ENCODE measurements at places on chromosomes 7 and 10.

DNA sequence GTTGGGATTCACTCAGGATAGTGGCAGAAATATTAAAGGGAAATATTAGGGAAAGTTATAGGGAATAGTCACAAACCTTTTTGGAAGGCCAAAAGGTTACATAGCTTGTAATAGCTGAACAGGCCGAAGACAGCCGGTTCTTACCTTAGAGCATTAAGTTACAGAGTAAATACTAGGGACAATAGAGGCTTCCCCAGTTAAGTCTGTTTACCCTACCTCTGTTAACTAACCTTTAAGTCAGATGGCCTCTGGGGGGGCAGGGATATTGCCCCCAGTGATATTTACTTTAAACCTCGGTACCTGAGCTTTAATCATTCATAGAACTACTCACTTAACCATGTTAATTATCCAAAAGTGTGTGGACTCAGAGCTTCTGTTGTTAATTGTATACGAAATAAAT, 7.4 kb downstream of the POLR1F start:
- DNase-seq, result no peak

- DNase-seq, result no peak
Observed at GRCh38 chr10:71700731-71701368, 18.7 kb downstream of the C10orf105 start.

DNA sequence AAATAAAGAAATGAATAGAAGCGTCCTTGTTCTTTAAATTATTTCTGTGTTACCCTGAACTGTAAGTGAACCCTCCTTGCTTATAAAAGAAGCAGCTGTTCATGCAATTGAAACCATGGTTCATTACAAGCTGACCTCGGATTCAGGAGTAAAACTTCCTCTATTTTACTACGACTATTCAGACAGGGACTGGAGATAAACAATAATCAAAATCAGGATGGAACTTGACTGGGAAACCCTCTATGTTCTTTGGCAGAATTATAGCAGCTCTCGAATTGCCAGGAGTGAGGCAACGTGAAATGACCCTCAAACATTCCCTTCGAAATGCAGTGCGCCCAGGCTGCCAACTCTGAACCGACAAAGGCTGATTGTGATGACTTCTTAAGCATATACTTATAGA, 172.1 kb downstream of the CYP26A1 start:
- DNase-seq, result no peak

- DNase-seq, result no peak
Observed at GRCh38 chr10:55019439-55019838, 218.4 kb upstream of the PCDH15 start.

- no peak for DNase-seq
Observed at GRCh38 chr10:69863580-69863979, 61.9 kb downstream of the COL13A1 start.

DNA sequence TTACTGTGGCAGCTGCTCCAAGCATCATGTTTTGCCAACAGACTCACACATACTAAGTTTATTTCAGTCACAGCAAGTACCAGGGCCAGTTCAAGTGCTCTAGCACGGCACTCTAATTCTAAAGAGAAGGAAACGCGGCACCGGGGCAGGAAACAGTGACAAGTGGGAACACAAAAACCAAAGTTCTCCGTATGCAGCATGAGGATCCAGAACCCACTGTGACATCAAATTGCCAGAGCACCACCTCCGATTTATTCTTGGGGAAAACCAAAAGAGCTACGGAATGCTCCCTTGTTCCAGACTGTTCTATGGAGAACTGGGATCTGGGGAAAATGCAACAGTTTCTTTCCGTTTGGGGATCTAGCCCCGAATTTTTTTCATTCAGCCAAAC, 448 bp upstream of the PTER start:
- no peak for DNase-seq

DNA sequence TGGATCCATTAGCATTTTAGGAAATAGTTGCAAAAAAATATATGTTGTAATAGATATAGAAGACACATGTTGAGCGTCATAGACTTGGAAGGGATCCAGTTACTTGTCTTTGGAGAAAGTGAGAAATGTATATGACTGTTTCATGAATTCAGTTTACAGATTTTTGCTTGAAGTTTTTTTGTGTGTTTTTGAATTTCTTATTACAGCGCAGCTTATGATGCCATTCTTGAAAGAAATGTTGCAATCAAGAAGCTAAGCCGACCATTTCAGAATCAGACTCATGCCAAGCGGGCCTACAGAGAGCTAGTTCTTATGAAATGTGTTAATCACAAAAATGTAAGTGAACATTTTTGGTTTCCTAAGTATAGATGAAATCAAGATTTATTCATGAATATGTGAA, 98.2 kb downstream of the MAPK8 start:
- no peak for DNase-seq

GRCh38 chr7:128135515-128136214, 104.4 kb upstream of the LRRC4 start:
- peak; percentile 48 for DNase-seq

DNA sequence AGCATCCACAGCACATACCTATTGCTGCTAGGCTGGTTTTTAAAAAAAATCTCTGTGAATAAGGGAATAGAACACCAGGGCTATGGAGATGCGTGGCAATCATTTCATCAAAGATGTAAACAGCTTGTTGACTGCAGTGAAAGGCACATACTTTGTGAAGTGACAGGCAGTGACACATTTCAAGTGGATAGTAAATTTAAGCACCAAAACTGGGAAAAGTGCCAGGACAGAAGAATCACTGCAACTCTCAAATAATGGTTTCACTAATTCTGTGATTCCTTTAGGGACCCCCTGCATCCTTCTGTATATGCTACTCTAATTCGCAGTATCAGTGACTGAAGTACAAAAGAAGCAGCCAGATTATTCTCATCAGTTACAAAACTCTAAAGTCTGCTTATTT, 145.2 kb upstream of the KLF14 start:
- DNase-seq, result no peak

DNA sequence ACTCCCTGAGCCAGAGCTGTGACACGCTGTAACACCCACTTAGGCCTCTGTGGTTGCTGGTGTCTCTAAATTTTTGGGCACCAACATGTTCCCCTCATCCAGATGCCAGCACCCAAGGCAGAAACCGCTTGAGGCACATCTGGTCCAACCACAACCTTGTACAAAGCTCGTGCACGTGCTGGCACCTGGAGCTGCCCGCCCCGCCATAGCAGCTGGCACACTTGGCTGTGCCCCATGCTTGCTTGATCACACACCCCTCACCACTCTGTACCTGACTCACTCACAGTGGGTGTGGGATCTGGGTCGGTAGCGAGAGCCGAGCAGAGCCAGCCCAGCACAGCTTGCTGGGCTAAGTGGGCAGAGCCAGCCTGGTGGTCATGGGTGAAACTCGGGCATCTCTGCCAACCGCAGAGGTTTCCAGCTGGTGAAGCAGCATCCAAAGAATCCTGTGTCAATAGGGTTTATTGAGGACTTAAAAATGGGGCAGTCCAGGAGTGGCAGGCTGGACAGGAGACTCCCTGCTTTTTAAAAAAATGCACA, 1210.4 kb downstream of the TYW1 start:
- no peak for DNase-seq

DNA sequence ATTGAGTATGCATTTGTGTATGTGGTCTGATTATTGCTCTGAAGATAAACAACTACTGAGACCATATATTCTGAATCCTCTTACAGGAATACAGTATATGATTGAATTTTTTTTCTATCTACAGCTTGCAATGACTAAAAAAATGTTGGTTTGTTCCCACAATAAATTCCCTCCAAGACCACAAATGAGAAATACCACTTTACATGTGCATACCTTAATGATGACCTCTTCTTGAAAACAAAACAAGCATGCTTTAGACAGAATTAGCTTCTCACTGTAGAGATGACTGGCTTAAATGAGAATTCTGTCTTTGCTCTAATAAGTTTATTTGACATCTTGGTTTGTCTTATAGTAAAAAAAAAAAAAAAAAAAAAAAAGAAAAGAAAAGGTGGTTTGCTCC, 241.5 kb downstream of the PCDH15 start:
- DNase-seq, result no peak

GRCh38 chr7:133931053-133931452, 196.1 kb upstream of the LRGUK start:
- DNase-seq, result no peak

DNA sequence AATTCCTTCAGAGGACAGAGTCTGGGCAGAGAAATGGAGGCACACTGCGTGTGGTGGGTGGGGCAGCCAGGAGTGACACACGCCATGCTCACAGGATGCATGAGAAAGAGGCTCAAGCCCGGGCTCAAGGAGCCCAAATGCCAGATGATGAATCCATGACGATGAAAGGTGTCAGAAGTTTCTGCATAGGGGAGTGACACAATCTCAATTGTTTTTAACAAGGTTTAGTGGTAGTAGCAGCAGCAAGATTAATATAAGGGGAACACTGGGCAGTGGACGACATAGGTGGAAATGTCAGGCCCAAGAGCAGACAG, 126.1 kb downstream of the TNS3 start:
- DNase-seq, result no peak

DNA sequence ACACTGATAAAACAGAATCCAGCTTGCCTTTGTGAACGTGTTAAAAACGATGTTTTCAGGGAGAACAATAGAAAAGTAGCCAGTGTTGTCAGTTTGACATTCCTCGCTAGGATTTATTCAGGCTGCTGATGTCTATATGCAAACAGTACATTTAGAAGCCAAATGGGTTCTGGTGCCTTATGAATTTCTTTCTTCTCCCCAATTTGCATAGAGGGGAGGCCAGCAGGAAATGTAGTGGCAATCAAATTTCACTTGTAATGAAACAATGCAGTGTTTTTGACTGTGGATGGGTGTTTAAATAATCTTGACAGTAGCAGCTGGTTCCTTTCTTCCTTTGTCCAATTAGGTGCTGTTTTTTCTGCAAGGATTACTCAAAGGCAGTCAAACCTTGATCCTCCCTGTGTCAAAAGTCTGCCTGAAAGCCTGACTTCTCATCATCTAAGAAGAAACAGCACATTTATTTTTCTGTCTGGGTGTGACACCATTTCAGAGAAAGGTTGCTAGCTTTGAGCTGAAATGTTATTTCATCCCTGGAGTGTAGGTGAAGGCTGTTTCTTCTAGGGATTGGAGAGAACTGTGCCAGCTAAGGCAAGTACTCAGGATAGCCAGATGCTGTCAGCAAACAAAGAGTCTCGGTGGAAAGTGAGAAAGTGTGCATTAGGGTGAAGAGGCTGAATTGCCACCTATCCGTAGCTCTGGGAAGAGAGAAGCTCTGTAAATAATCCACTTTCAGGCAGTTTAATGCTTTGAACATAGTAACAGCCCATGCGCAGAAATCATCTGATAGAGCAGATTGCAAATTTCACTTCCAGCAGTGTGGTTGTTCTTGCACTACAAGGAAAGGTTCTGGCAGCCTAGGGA, 36.6 kb upstream of the ZNRF2 start:
- DNase-seq, result no peak

DNA sequence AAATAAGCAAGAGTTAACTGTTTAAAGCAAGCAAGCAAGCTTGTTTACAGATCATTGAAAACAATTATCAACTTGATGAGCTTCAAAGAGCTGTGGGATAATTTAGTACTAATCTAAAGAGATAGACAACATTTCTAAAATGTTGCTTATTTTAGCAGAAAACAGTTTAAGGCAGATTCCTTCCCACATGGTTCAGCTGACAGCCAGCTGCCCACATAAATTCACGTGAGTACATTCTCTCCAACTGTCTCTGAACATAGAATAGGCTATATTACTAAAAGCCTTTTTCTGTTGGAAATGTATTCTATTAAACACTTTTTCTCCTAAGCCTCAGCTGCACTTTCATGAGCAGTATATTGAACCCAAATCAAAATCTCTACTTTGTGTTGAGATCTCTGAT, 174.1 kb downstream of the LRRN3 start:
- DNase-seq, result no peak

GRCh38 chr10:35949811-35950211, 307.7 kb upstream of the FZD8 start:
- DNase-seq, result no peak

DNA sequence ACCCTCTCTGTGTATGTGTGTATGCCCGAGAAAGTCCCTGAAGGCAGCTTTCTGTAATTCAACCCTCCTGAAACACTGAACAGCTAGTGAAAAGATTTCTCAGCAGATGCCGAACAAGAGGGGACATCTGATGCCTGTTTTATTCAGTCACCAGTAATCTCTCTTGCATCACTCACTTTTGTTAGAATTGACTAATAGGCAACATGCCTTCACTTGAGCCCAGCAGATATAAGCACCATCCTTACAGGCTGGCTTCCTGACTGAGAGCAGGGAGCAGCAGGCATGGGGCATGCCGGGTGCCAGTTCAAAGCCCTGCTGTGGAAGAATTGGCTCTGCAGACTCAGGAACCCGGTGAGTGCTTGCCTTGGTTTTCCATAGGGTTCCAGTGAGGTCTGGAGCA, at the start of gene ABCA13:
Gene ABCA13, plus strand, starts transcription at position 257 of the 400 bp plus-strand sequence. Its CDS starts 26 bp downstream, at position 283.
- DNase-seq, result no peak

GRCh38 chr10:95906677-95907455, 909 bp upstream of the CC2D2B start:
- peak; percentile 12 for DNase-seq

DNA sequence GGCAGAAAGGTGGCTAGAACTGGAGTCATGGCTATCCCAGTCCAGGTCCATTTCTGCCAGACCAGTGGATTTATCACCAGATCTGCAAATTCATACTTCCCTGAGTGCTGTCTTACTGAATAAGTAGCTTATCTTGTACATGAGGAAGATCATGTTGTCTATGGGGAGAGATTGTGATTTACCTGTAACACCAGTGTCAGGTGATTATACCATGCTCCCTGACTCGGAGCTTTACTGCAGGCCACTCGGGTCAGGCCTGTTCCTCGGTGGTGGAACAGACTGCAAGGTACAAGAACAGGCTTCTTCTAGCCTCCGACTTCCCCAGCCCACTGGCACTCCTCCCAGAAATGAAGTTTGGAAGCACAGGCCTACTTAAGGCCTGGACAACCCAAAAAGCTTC, 42.6 kb upstream of the DLG5 start:
- DNase-seq, result no peak

- no peak for DNase-seq
Observed at GRCh38 chr7:152513861-152514770, 78.3 kb upstream of the KMT2C start.

DNA sequence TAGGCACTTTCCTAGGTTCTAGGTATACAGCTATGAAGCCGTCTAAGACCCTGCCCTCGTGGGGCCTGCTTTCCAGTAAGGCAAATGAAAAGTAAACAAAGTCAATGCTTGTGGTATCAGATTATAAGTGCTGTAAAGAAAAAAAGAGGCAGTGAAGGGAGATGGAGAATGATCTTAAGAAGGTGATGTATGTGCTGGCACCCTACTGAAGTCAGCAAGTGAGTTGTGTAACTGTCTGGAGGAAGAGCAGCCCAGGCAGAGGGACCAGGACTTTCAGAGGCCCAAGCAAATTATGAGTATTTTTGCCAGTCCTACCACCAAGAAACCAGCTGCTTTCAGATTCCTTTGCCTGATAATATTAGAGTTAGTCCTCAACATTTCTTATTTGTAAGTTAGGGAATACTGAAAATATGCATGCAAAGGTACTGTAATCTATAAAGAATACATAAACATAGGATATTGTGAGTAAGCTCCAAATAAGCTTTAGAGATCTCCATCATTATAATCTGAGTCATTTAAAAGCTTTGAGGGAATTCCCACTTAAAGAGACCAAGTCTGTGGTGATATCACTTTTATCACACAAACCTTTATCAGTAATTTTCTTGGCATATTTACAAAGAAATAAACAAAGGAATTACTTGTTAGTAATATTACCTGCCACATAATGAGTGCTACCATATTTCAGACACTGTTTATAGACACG, 329.2 kb upstream of the LRGUK start:
- no peak for DNase-seq

Data from stimulated activated CD8-positive, alpha-beta memory T cell treated with anti-CD3 and anti-CD28 coated beads, Interleukin-15, amount 100 ng/mL, for 4 hours (primary cell).